ENCODE measurements at places on chromosomes 4 and X.

DNA sequence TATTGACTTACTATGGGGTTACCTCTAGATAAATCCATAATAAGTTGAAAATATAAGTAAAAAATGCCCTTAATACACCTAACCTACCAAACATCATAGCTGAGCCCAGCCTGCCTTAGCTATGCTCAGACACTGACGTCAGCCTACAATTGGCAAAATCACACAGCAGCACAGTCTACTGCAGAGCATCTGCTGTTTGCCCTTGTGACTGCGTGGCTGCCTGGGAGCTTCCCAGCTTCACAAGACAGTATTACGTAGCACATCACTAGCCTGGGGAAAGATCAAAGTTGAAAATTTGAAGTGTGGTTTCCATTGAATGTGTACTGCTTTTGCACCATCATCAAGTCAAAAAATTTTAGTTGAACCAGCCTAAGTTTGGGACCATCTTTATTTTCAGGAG is 8.8 kb downstream of the HTT-AS start:
- H3K27ac ChIP-seq: no peak overlapping the region
- no peak for DNase-seq
- no peak overlapping the region for H3K4me3 ChIP-seq
- H3K27me3 ChIP-seq: no peaks in the 10 kb centered on the region
- H3K4me1 ChIP-seq: no peaks in the 10 kb centered on the region

DNA sequence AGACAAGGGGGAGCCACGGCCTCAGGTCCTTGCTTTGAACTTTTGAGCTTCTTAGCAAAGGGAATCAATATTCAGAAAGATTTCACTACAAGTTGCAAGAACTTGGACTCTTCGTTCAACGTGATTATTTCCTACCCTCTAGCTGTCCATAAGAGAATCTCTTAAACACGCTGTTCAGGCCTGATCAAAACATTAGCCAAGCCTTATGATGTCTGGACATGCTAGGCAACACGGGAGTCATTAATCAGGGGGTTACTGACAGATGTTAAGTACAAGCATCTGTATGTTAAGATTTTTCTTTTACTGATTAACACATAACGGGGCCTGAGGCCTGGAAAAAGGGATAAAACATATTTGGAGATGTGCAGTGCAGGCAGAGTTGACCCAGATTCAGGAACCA is 138.9 kb upstream of the IL1RAPL2 start:
- H3K36me3 ChIP-seq: no peaks in the 10 kb centered on the region
- no peak overlapping the region for H3K4me3 ChIP-seq
- H3K27me3 ChIP-seq: no peaks in the 10 kb centered on the region
- H3K4me1 ChIP-seq: no peaks in the 10 kb centered on the region
- no peak for DNase-seq

DNA sequence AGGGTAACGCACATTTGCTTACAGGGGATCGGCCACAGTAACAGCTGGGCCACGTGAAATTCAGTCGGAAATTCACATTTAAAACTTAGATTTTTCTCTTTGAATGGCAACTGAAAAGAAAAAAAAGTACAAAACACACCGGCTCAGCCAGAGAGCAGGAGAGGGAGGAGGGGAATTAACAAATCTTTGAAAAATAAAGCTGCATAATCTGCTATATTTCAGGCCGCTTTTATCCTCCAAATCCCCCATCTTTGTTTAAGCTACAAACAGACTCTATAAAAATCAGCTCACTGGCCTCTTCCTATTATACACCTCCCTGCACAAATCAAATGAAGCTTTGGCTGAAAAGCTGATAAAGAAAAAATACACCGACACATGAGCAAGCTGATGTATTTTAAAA is 169.1 kb downstream of the LDB2 start:
- H3K4me1 ChIP-seq: no peaks in the 10 kb centered on the region
- DNase-seq: no peak
- H3K27me3 ChIP-seq: no peaks in the 10 kb centered on the region
- H3K27ac ChIP-seq: no peak overlapping the region
- no peak overlapping the region for H3K4me3 ChIP-seq

- DNase-seq: no peak
- H3K4me1 ChIP-seq: no peaks in the 10 kb centered on the region
- H3K4me3 ChIP-seq: no peak overlapping the region
- H3K27ac ChIP-seq: no peak overlapping the region
- H3K36me3 ChIP-seq: no peaks in the 10 kb centered on the region
These were observed 35.2 kb downstream of the SLC25A5 start for GRCh38 chrX:119503484-119503861.

DNA sequence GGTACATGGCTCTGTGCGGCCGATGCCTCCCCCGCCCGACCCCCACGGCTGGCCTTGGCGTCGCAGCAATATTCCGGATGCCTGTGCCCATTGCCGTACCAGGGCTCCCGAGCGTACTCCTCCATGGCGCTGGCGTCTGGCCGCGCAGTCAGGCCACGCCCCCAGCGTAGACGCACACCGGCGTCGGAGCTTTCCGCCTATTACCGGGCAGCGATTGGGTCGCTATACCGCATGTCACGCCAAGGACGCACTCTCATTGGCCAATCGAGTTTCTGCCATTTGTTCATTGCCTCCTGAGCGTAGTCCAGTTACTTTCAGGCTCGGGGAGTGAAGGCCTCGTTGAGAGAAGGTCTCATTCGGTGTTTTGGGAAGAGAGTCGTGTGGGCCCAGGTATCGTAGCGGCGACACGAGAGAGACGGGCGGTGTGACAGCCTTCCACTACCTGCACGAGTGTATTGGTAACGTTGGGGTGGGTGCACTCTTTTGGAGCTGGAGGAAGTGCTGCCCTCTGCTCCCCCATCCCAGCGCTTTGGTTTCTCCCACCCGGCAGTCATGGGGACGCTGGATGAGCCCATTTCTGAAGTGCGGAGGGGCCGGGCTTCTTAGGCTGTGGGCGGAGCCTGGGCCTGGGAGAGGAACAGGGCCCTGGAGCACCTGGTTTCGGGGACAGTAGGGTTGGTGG is at the start of the genes PQBP1 and TIMM17B:
TSS of gene PQBP1 (plus strand) at position 306 of the 682 bp plus-strand sequence. CDS start 580 bp downstream, outside the sequence.
TSS of gene TIMM17B (minus strand) at position 144 of the 682 bp plus-strand sequence. CDS start at position 125, 19 bp downstream.
- peaks cover 2% of the 10 kb centered on the region for H3K36me3 ChIP-seq
- peak within 1 kb of the TSS; percentile 93 for H3K27ac ChIP-seq
- H3K4me1 ChIP-seq: peaks cover 20% of the 10 kb centered on the region
- peak; percentile 95 for DNase-seq

DNA sequence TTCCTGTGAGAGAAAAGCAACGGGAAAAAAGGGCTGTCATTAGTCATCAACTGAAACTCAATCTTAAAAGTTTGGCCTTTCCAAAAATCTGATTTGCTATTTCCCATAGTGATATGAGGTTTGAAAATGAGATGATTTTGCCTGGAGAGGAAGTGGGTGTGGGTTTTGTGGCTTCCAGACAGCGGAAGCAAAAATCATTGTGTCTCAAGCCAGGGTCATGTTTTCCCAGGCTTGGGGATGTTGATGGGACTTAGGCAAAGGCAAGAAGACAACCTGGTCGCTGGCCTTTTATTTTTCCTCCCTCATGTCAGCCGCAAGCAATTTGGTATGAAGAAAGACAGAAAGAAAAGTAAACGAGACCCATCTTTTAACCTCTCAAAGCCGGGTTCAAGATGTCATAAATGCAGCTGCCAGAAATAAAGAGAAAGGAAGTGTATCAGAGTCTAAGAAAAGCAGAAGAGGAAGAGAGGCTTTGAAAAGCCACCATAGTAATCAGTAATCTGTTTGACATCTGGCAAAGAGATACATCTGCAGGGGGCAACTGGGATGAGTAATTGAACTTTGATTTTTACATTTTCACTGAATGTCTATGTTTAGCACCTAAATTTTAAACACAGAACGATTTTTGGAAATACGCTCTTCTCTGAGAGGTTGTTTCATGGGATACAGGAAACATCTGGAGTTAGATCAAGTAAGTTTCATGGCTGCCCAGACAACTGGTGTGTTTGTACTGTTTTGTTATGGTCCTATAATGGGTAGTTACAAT is 521.6 kb upstream of the SLIT2 start:
- H3K27ac ChIP-seq: no peak overlapping the region
- no peaks in the 10 kb centered on the region for H3K36me3 ChIP-seq
- H3K4me1 ChIP-seq: peaks cover 5% of the 10 kb centered on the region
- H3K4me3 ChIP-seq: no peak overlapping the region
- H3K27me3 ChIP-seq: no peaks in the 10 kb centered on the region
- peak; percentile 15 for DNase-seq

- H3K36me3 ChIP-seq: no peaks in the 10 kb centered on the region
- no peaks in the 10 kb centered on the region for H3K27me3 ChIP-seq
- H3K27ac ChIP-seq: no peak overlapping the region
- no peak overlapping the region for H3K4me3 ChIP-seq
- no peak for DNase-seq
These were observed 62.6 kb downstream of the SORCS2 start for GRCh38 chr4:7254736-7255487.

GRCh38 chr4:118865091-118865708 is 23.5 kb upstream of the SYNPO2 start:
- no peak overlapping the region for H3K27ac ChIP-seq
- H3K4me3 ChIP-seq: no peak overlapping the region
- no peaks in the 10 kb centered on the region for H3K27me3 ChIP-seq
- no peaks in the 10 kb centered on the region for H3K36me3 ChIP-seq
- DNase-seq: peak; percentile 27

GRCh38 chr4:39569209-39569608 is 42.0 kb upstream of the UGDH start:
- H3K27me3 ChIP-seq: no peaks in the 10 kb centered on the region
- peaks cover 18% of the 10 kb centered on the region for H3K4me1 ChIP-seq
- peaks cover 34% of the 10 kb centered on the region for H3K36me3 ChIP-seq
- H3K4me3 ChIP-seq: peak overlapping the region; percentile 2
- DNase-seq: peak; percentile 22

DNA sequence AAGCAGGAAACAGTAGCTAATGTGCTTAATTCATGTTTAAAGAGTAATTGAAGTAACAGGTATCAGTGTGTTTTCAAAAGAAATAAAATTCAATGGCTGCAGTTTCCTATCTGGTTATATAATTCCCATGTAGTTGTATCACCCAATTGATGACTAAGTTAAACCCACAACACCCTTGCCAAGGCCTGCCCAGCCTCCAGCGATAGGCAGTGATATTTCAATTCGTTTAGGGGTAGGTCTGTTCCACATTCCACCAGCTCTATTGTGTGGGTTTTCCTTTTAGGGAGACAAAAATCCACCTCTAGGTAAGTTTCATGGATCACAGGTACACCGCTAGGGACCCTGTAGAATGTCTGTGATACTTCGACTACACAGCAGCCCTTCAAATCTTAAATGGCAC is 24.7 kb upstream of the MXRA5 start:
- no peak for DNase-seq
- H3K27ac ChIP-seq: no peak overlapping the region
- H3K4me3 ChIP-seq: no peak overlapping the region
- no peaks in the 10 kb centered on the region for H3K27me3 ChIP-seq
- H3K4me1 ChIP-seq: no peaks in the 10 kb centered on the region

DNA sequence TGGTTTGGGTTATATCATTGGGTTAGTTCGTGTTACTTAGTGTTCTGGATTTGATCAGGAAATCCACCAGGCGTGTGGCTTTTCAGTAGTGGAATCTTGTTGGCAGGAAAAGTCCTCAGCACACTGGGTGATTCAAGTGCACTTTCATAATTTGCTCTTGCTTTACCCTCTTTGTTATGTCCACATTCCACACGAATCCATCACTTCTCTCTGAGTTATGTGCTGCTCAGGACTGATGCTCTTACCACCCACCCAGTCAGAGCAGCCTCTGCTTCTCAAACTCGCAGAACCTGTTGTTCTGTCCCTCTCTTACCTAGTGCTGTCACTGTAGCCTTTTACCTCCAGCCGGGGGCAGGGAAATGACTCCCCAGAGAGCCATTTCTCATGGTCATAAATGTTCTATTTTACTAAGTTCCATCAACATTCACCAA is 37.2 kb upstream of the SCRG1 start:
- H3K4me3 ChIP-seq: no peak overlapping the region
- no peak overlapping the region for H3K27ac ChIP-seq
- H3K36me3 ChIP-seq: no peaks in the 10 kb centered on the region

DNA sequence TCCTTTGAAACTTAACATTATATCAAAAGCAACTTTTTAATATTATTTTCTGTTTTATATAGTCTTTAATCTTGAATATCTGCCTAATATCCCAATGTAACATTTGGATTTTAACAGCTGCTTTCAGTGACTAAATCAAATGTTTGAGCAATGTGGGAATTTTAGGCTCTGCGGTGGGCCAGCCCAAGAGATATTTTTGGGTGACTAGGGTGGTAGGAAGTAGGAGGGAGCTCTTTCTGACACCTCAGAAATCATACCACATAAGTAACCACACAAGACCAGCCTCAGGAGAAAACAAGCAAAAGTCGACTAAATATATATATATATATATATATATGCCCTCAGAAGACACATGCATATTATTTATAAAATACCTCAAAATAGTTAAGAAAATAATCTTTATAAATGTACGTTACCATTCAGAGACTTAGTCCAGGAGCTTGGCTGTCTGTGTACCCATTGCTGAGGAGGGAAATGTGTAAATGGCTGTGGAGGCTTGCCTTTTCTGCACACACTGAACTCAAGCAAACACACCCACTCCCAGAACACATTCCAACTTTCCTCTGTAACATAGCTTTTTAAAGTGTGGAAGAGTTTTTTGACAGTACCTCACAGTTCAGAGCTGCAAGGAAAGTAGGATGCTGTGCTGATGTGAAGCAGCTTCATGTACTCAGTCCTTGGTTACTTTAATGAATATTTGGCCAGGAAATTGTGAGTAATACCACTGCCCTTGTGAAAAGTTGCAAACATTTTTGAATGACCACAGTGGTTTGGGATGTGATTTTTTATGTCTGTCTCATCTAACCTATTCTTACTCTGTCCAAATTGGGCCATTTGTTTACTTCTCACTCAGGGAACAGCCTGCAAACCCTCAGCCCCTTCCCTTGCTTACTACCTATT is at the start of gene RTL3:
TSS of gene RTL3 (minus strand) at position 484 of the 900 bp plus-strand sequence. CDS start 908 bp downstream, outside the sequence.
- no peaks in the 10 kb centered on the region for H3K4me1 ChIP-seq
- DNase-seq: no peak
- no peak within 1 kb of the TSS for H3K27ac ChIP-seq
- H3K27me3 ChIP-seq: no peaks in the 10 kb centered on the region
- H3K36me3 ChIP-seq: no peaks in the 10 kb centered on the region
- no peak within 1 kb of the TSS for H3K4me3 ChIP-seq

DNA sequence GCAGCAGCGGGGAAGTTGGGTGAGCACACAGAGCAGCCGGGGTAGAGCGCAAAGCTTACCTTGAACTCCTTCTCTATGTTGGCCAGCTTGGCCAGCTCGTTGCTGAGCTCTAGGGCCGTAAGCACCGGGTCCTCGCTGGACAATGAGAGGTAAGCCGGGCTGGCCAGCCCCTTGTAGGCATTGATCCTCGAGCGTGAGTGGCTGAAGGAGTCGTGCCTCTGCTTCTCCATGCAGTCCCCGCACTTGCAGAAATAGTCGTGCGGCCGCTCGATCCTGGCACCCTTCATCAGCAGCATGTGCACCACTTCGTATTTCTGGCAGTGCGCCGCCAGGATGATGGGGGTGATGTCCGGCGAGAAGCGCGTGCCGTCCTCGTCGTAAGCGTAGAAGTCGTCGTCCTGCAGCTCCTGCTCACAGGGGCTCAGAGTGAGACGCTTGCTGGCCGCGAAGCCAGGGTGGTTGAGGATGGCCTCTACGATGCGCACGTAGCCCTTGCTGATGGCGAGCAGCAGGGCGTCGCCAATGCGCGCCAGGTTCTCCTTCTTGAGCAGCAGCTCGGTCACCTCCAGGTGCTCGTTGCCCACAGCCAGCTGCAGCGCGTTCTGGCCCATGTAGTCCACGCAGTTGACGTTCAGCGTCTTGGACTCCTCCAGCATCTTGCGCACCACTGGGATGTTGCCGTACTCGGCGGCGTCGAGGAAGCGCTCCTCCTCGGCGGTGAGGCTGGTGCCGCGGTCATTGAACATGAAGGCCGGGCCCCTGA is 19.5 kb downstream of the TRPC3 start:
- DNase-seq: no peak
- no peaks in the 10 kb centered on the region for H3K36me3 ChIP-seq
- no peak overlapping the region for H3K27ac ChIP-seq
- H3K27me3 ChIP-seq: peaks cover 10% of the 10 kb centered on the region
- H3K4me1 ChIP-seq: no peaks in the 10 kb centered on the region
